ENCODE measurements at places on chromosomes 1 and 21.
A peak's percentile ranks its signal among the peaks of the same experiment; 100 is the strongest.

GRCh38 chr1:62588000-62588399, 9.3 kb upstream of the ANGPTL3 start:
- DNase-seq = no peak

DNA sequence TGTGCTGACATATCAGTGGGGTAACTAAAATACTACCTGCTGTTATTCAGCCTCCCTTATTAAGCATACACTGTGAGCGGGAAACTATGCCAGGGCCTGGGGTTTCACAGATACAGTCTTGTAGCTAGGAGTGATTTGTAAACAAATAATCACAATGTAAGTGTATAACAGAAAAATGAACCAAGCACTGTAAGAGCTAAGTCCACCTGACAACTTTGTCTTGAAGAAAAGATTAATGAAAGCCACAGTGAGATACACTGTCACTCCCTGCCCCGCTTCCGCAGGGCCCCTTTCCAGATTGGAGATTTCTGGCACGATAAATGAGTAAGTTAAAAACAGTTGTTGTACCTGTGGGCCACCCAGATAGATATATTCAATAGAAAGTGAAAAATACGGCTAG, 4.8 kb downstream of the RCAN3 start:
- DNase-seq = peak; percentile 22

DNA sequence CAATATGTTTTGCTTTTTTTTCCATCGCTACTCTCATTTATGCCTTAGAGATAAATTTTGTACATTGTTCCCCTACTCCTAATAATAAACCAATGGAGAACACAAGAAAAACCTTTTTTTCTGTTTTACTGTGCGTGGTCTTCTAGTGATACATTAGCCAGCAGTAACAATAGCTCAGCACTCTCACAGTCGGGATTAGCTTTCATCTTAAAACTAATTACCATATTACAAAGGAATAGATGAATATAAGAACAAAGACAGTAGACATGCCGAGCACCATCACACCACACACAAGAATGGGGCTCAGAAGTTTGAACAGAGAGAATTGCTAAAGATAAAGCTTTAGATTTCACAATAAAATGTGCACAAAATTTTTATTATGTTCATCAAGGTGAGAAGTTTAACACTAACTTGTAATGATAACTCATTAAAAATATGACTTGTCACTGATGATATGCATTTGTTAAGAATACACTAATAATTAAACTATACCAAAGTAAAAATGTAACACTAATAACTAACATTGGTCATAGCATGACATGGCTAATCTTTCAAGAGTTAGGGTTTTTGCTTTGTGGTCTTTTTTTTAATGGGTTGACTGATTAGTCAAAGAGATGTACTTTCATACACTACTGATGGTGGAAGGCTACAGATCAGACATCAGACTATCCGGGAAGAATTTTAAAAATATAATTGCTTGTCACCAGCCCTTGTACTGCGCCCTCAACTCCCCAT, 61.8 kb downstream of the EXTL2 start:
- no peak for DNase-seq

DNA sequence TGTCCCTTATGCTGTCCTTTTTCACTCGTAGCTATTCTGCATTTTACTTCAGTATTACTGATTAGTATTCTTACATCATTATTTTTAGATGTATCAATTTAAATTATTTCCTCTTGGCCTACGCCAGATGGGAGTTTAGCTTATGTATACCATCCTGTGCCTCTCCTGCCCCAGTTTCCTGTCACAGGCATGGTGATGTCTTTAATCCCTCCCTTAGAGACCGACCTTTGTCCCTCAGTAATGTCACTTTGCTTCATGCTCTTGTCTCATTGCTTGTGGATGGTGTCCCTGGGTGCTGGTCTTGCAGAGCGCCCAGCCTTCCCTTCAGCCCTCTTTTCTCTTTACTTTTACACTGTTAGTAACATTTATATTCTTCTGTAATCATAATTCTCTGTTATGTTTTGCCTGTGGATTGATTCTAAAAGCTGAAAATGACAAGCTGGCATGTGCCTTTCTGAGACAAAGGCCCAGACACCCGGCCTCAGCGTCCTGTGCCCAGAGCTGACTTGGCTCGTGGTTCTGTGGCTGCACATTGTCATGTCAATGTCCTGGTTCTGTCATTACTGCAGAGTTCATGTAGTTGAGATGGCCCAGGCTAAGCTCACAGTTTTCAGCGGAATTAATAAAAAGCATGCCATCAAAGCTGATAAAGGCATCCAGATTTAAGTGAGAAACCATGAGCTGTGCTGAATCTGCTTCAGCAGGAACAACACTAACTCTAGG, 100.7 kb downstream of the MTR start:
- no peak for DNase-seq

DNA sequence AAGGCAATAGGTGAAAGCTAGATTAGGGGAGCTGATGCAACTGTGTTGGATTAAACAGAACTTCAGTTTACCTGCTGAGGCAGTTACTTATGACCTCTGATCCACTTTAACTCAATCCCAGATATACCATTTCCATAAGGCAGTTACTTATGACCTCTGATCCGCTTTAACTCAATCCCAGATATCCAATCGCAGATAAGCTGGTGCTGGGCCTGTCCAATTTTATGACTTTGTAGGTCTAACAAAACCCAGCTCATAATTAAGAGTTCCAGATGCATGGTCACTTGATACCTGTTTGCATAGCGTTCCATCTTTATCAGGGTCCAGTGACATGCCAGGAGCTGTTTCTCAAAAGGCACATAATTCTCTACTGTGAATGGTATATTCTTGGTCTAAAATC, 396.0 kb downstream of the AGBL4 start:
- no peak for DNase-seq

DNA sequence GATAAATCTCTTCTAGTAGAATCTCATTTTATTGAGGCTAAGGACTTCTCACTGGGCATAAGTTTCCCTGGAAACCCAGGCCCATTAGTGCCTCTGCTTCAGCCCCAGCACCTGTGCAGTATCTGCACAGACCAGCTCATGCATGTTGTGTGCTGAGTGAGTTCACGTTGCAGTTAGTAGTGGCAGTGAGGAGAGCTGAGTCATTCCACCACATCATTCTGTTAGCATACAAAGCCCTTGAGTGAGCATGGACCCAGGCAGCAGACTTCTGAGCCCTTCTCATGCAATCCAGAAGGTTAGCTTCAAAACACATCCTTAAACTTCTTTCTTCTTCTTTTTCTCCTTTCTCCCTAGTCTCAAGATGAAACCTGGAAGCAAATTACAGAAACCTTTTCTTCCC, 45.8 kb upstream of the NTPCR start:
- no peak for DNase-seq

- no peak for DNase-seq
Observed at GRCh38 chr1:59427155-59427554, 130.3 kb downstream of the FGGY start.

Data from activated naive CD4-positive, alpha-beta T cell treated with Interleukin-2 at 50 U/mL for 16 hours (primary cell).